Stimulated activated memory B cell treated with anti-CD40 and anti-IgM and Interleukin-4, amounts not matched to agents 10 μg/mL and 1 μg/mL and 100 μg/mL, for 72 hours (primary cell): ENCODE measurements at places on chromosomes 12 and 14.

DNA sequence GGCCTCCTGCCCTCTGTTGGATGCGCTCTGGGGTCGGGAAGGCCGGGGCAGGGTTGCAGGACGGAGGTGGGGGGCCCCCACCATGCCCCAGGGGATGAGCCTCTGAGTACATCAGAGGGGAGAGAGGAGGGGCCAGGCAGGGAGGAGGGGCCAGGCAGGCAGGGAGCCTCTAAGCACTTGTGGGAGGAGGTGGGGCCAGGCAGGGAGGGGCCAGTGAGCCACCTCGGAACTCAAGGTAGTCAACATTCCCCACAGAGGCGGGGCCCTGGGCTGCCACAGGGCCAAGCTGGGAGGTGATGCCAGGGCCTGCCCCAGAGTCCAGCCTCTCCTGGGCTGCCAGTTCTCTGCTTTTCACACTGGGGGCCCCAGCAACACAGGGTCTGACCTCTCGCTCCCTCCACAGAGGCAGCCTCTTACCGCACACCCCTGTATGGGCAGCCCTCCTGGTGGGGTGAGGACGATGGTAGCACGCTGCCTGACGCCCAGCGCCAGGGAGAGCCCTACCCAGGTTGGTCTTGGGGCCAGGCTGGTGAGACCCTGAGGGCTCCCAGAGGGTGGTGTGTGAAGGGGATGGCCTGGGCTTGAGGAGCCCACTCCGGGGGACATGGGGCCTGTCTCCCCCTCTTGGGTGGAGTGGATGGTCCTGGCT, 17.4 kb downstream of the CEP170B start:
- peak; percentile 44 for ATAC-seq

GRCh38 chr12:124910561-124911478, 3.6 kb downstream of the UBC start:
- ATAC-seq = no peak

- peak; percentile 89 for ATAC-seq
These were observed at the start of gene RASAL1 for GRCh38 chr12:113135178-113136127. TSS of gene RASAL1 (minus strand) at chr12:113135761. CDS start at chr12:113135462, 299 bp downstream.

- ATAC-seq = no peak
These were observed 90.8 kb downstream of the SLC38A1 start for GRCh38 chr12:46177837-46178608.

GRCh38 chr12:132558042-132558856, 52.1 kb downstream of the LRCOL1 start:
- ATAC-seq = no peak

GRCh38 chr12:13311551-13311950, 115.0 kb downstream of the EMP1 start:
- ATAC-seq = no peak

DNA sequence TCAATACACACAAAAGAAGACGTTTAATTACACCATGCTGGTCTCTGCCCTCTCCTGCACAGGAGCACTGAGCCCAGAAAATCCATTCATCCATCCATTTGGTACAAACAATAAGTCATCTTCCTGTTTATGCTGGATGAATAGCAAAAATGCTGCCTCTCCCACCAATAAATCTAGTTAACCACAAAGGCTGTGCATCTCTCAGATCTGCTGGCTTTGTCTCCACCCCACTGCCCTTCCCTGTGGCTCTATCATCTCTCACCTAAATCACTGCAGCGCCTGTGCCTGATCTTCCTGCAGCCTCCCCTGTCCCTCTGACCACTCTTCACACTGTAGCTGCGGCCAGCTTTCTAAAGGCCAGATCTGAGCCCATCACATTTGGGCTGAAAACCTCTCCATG, 72.9 kb upstream of the DDX11 start:
- ATAC-seq = no peak

DNA sequence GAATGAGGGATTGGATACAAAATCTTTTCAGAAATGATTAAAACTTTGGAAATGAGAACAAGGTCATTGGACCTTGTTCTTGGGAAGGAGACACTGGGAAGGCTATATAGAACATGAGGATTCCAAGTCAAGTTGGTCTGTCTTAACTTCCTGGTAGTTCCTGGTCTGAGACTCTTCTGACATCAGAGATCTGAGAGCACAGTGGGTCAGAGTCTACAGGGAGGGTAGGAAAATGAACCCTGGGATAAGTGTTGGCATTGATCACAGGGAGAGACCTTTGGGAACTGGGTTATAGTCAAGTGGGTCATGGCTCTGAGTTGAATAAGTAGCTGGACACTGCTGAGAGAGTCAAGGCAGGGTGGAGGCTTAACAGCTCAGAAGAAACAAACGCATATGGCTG, 17.3 kb upstream of the KCNA1 start:
- ATAC-seq = no peak

GRCh38 chr14:59069163-59069854, 119.2 kb upstream of the DAAM1 start:
- no peak for ATAC-seq

GRCh38 chr14:85634205-85634604, 104.3 kb downstream of the FLRT2 start:
- no peak for ATAC-seq

DNA sequence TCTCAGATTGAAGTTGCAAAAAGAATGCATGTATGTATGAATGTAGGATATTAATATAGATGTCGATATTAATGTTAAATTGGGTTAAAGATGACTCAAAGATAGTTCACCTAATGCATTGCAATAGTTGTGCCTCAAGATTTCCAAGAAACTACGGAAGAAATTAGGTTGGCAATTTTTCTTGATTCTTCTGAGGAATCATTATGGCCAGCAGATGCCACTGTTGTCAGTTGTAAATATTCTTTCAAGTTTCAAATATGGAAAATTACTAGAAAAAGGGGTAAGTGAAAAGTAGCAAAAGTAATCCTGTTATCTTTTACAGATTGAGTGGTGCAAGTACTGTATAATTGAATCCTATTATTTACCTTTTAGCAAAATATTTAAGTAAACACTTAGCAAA, 202.1 kb downstream of the ADAMTS20 start:
- no peak for ATAC-seq
